ENCODE measurements at places on chromosomes 12 and 14.

DNA sequence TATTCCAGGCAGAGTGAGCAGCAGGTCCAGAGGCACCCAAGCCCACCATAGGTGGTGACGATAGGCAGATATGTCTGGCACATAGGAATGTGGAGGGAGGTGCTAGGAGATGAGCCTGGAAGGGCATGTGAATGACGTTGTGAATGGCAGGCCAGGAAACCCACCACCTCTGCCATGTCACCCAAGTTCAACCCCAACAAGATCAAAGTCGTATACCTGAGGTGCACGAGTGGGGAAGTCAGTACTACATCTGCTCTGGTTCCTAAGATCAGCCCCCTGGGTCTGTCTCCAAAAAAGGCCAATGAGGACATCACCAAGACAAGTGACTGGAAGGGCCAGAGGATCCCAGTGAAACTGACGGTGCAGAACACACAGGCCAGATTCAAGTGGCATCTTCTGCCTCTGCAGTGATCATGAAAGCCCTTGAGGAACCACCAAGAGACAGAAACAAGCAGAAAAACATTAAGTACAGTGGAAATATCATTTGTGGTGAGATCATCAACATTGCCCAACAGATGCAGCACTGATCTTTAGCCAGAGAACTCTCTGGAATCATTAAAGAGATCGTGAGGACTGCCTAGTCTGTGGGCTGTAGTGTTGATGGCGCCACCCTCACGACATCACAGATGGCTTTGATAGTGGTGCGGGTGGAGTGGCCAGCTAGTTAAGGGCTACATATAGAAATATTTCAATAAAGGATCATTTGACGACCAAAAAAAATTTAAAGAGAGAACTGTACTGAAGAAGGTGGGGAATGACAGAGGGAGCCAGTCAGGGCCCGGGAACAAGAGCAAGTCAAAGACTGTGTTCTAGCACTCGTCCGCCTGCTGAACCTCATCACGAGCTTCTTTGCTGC, 99.7 kb downstream of the ZFP36L1 start:
- DNase-seq, result no peak

DNA sequence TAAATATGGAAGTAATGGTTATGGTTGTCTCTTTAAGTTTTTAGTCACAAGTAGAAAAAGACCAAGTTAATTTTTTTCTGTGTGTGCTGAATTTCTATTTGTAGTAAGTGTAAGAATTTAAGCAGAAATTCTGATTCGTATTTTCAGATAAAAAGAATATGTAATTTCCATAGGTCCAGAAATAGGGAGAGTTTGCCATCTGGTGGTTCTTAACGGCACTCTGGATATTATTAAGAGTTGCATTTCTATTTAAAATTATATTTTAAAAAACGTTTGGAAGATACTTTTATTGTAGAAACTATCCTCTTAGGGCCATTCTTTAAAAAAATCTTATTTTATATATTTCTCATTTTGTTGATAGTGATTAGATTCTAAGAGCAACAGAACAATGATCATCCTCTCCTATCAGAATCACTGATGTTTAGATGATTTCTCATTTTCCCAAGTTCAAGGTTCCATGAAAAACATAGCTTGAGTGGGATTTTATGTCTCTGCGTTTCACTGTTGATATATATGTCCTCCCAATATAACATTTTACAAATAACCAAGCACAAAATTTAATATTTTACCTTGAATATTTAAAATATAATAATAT, 88.3 kb downstream of the LRRK2 start:
- no peak for DNase-seq

GRCh38 chr12:38159092-38159551, 157.5 kb upstream of the ALG10B start:
- no peak for DNase-seq

- DNase-seq, result no peak
Observed at GRCh38 chr12:72296389-72296788, 24.2 kb downstream of the TRHDE start.

- DNase-seq, result no peak
Observed at GRCh38 chr14:69664265-69664664, 52.9 kb downstream of the SUSD6 start.

Measured in NCI-H2107 (cell line).